ENCODE measurements at places on chromosomes 12 and 14.

DNA sequence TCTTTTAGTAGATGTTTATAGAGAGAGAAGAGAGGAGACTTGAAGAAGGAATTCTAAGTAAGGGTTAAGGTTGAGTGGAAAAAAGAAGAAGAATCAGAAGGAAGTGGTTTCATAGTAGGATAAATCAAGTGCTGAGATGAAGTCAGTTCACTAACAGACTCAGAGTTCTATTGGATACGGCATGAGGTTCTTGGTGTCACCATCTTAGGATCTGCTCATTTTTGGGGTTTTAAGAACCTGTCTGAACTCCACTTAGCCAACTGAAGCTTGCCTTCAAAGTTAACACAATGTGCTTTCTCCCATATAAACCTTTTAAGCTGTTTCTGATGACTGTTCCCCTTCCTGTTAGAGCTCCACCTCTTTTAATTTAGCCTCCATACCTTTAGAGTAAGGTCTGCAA, 152.6 kb downstream of the PRKCH start:
- no peak for DNase-seq

DNA sequence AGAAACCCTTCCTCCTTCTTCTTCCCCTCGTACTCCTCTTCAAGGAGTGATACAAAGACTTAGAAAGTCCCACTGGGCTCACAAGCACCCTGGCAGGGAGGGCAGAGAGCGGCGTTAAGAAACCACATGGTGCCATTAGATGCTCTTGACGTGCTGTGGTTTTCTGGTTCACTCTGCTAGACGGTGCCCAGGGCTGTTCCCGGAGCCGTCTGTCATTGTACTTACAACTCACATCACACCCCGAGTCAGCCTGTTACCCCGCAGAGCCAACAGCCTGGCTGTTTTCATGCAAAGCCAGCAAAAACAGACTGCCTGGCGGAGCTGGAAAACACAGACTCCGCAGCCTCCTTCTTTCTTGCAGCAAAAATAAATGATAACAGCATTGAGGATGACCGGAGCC, 232.6 kb upstream of the TBX3 start:
- DNase-seq: no peak

DNA sequence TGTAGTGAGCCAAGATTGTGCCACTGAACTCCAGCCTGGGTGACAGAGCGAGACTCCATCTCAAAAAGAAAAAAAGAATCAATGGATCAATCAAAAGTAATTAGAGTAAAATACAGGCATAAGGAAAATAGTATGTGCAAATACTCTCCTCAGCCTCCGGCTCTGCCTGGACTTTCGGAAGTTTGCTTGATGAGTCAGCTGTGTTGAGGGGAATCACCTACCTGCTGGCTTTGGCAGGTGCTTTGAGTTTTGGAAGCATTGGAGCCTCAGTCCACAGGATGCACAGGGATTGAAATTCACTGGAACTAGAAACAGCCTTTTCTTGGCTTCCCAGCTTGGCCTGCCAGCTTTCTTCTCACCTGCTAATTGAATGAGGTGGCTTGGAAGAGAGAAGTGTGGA, 268.2 kb downstream of the PCNX1 start:
- no peak for DNase-seq

GRCh38 chr14:30291216-30291615, 267.7 kb upstream of the G2E3 start:
- no peak for DNase-seq

DNA sequence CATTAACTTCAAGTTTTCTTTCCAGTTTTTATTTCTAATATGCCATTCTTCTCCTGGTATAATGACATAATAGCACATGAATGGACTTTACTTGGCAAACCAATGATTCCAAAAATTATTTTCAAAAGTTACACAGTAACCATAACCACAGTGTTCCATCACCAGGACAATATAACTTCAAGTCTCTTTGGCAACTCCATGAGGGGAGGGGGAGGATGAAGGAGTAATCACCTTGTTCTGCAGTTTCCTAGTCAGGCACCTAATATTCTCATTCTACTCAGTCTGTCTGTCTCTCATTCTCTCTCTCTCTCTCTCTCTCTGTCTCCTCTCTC, 66.6 kb downstream of the BTG1 start:
- DNase-seq: no peak

- DNase-seq: no peak
These were observed 55.7 kb downstream of the ERC1 start for GRCh38 chr12:1046727-1047126.

DNA sequence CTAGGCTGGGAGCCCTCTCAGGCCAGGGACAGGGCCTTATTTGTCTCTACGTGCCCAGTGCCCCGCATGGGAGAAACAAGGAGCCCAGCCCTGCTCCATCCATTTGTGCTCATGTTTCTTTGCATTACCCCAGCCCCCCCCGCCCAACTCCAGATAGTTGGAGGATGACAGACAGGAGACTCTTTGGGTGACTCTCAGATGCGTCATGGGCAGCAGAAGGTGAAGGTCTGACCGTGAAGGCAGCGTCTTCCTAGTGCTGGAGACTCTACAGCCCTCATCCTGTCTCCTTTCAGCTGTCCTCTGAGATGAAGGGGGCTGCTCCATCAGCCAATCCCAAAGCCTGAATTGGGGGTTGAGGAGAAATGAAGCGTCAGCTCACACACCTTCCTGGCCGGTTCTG, 283 bp upstream of the PSMB11 start:
- DNase-seq: no peak

- no peak for DNase-seq
These were observed 16.5 kb upstream of the GABARAPL1 start for GRCh38 chr12:10196210-10196609.

DNA sequence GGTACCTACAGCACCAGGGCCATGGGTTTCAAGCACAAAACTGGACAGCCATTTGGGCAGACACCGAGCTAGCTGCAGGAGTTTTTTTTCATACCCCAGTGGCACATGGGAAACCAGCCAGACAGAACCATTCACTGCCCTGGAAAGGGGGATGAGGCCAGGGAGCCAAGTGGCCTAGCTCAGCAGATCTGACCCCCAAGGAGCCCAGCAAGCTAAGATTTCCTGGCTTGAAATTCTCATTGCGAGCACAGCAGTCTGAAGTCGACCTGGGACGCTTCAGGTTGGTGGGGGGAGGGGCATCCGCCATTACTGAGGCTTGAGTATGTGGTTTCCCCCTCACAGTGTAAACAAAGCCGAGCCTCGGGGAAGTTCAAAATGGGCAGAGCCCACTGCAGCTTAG, 81.2 kb upstream of the CCDC175 start:
- peak; percentile 1 for DNase-seq

DNA sequence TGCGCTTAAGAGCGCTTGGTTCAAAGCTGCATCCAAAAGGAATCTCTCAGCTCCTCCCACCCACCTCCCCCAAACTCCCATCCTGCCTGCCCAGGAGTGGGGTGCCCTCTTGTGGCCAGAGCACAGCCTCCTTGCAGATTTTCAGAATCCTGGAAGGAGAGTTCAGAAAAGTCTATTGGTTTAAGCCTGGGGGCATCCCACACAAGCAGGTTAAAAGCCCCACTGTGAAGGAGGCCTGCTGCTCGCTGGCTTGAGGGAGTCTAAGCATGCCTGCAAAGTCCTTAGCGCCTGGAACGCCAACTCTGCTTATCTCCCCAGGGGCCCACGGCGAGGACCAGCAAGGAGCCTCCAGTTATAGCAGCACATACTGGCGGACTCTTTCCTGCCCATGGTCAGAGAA, 297.1 kb downstream of the KSR2 start:
- peak; percentile 71 for DNase-seq

- DNase-seq: no peak
These were observed 22.8 kb upstream of the MMP17 start for GRCh38 chr12:131805421-131805820.

- DNase-seq: no peak
These were observed 80.2 kb upstream of the KRR1 start for GRCh38 chr12:75591628-75592027.

GRCh38 chr14:68361231-68361630, 431.6 kb downstream of the ZFP36L1 start:
- no peak for DNase-seq

DNA sequence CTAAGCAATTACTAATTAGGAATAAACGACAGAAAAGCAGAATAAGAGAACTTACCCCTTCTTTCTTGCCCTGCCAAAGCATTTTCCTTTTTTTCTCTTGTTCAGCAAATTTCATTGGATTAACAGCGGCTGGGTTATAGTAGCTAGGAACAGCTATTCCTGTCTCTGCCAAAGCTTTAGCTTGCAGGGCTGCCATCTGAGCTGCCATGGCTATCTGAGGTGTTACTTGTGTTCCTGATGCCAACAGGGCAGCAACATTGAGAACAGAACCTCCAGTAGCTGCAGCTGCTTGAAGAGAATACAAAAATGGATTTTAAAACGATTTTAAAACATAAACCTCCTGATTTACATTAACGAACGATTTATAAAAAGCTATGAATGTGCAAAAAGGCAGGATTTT, 7.4 kb upstream of the ZCCHC8 start:
- DNase-seq: no peak

DNA sequence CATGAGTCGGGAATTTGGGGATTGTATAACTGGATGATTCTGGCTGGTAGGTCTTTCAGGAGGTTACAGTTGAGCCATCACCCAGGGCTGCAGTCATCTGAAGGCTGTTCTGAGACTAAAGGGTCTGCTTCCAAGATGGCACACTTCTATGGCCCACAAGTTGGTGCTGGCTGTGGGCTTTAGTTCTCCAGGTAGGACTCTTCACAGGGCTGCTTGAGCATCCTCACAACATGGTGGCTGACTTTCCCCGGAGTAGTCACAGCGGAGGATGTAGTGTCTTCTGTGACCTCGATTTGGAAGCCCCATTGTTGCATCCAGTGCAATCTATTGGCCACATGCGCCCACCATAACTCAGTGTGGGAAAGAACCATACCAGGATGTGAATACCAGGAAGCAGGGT, 14.4 kb downstream of the PHETA1 start:
- no peak for DNase-seq

GRCh38 chr14:99519931-99520421, 38.8 kb downstream of the CCNK start:
- DNase-seq: no peak

Data from NT2/D1 (cell line).